ENCODE measurements at places on chromosomes 2 and 18.

GRCh38 chr2:20487392-20488174, 40.7 kb downstream of the RHOB start:
- no peak for DNase-seq

DNA sequence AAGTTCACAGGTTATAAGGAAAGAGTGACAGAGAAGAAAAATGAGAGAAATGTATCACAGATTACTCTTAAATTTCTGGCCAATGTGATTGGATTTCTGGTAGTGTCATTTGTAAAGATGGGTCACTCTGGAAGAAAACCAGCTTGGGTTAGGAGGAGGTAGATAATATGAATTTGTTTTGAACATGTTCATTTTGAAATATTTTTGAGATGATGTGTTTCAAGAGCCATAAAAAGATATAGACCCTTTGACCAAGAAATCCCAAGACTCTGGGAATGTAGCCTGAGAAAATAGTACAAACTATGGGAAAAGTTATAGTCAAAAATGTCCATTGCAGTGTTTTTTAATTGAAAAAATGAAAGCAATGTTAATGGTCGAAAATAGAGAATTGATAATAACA, 70.7 kb downstream of the CALCRL start:
- no peak for DNase-seq

- peak; percentile 16 for DNase-seq
Observed at GRCh38 chr2:98086491-98087446, at the start of gene VWA3B. VWA3B (plus strand) TSS chr2:98087167; CDS start chr2:98093093, 5,926 bp downstream.

GRCh38 chr2:192267484-192267883, 72.8 kb upstream of the TMEFF2 start:
- DNase-seq = no peak

- no peak for DNase-seq
Observed at GRCh38 chr2:98258906-98259305, 87.3 kb upstream of the CNGA3 start.

- no peak for DNase-seq
Observed at GRCh38 chr2:104746858-104747257, 107.1 kb upstream of the POU3F3 start.

- no peak for DNase-seq
Observed at GRCh38 chr2:158743879-158744278, 51.2 kb upstream of the DAPL1 start.

DNA sequence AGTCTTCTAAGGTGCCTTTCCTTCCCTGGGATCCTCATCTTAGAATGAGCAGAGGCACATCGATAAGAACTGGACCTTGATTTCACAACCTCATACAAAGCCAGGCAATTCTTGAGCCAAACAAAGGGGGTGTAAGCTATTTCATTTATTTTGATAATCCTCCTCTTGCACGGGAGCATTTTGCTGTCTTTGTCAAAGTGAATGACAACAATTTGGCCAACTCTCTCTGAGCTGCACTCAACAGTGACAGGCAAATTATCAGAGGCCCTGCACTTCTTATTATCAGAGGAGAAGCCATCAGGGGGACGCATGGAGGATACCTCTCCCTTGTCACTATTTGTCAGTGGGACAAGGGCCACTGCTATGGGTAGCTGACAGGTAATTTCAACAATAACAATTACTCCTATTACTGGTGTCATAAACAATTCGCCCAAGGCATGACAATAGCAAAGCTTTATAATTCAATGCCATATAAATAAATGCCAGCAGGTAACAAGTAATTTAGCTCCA, 260.4 kb downstream of the MEIS1 start:
- DNase-seq = no peak

Measured in activated CD4-positive, alpha-beta T cell treated with anti-CD3 and anti-CD28 coated beads, Interleukin-2, amount 50 U/mL, for 24 hours (primary cell).